ENCODE measurements at places on chromosomes 11 and 22. TPM values are rescaled to one million over a fixed set of nuclear protein-coding genes. Genes with fewer than 3 reads are reported as not detected.

DNA sequence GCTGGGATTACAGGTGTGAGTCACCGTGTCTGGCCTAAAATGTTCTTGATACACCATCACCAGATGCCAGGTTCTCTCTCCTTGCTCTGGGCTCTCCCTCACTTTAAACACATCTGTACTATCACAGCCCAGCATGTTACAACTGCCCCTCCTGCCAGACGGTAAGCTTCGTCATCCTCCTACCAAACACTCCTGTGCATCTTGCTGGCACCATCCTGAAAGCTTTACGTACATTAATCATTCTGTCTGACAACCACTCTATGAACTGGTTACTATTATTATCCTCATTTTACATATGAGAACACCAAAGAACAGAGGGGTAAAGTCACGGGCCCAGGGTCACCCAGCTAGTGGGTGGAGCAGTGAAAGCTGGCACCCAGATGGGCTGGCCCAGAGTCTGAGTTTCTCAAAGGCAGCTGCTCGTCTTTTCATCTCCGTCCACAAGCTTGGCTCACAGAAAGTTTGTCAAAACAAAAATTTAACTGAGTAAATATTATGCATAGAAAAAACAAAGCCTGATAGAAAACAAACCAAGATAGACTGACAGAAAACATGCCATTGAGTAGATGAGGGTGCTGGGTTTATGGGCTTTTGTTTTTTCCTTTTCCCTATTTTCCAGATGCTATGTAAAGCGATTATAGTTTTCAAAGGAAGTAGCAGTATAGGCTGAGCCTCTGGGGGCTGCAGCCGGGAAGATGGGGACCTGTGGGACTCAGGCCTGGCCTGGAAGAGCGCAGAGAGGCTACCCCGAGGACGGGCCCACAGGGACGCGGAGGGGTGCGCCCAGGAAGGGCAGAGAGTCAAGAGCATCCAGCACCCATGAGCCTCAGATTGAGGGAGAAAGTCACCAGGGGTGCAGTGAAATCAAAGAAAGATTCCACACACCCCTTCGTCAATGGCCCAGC, 9.5 kb downstream of the PLA2G6 start:
- DNase-seq = no peak

DNA sequence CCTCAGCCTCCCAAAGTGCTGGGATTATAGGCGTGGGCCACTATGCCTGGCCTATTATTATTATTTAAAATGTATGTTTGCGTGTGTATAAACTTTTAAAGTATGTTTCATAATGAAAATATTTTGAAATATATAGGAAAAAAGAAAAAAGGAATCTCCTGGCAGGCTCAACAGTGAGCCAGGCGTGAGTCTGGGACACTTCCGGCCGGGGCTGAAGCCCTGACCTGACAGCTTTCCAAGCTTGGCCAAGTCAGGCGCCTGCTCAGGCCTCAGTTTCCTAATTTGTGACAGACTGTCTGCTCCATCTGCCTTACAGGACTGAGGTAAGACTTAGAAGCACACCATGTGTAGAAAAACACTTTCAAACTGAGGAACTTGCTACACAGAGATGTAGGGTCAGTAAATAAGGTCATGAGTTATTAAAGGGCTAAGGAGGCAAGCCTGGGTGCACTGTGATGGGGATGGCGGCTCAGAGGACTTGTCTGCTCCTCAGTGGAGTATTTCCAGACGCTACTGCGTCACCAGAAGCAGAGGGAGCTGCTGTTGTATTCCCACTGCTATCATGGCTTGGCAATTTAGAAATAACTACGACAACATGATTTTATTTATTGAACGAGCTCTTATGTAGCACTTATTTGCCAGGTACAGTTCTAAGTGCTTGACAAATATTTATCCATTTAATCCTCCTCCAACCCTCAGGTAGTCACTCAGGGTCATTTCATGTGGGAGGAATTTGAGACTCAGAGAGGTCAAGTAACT, 100.1 kb downstream of the PRR5L start:
- no peak for DNase-seq

- DNase-seq = no peak
These were observed 291.3 kb upstream of the MTNR1B start for GRCh38 chr11:92678008-92678611.

- DNase-seq = no peak
These were observed 70.4 kb downstream of the GGTLC2 start for GRCh38 chr22:22714600-22715335.

GRCh38 chr11:13669544-13670488, 1.3 kb downstream of the FAR1 start:
- no peak for DNase-seq

Gene MRPL48
- 29.2 TPM for polyA plus RNA-seq

Gene PRRG4
- polyA plus RNA-seq = 0.21 TPM

Gene ANKRD42
- polyA plus RNA-seq = 13.3 TPM

Gene MYOD1
- polyA plus RNA-seq = not detected

Gene NRXN2
- 0.15 TPM for polyA plus RNA-seq

Data from SK-N-SH (cell line).